ENCODE measurements at places on chromosomes 11 and 22. TPM values are rescaled to one million over a fixed set of nuclear protein-coding genes. Genes with fewer than 3 reads are reported as not detected.

Gene CNTN5
- total RNA-seq: not detected

Gene TRPM5
- 0.08 TPM for total RNA-seq

Gene MRGPRX3
- total RNA-seq: not detected

Gene MFNG
- total RNA-seq: 7.1 TPM

Gene CRYBB3
- 0.67 TPM for total RNA-seq

Gene CCDC134
- total RNA-seq: 16.7 TPM

Gene TMPRSS13
- total RNA-seq: not detected

Gene PKNOX2
- not detected for total RNA-seq

Gene MMP27
- not detected for total RNA-seq

Gene KIF18A
- total RNA-seq: 20.8 TPM

Gene OSBP2
- total RNA-seq: 4.7 TPM

Gene FAM227A
- total RNA-seq: 2.4 TPM

Gene CCDC89
- total RNA-seq: 1.7 TPM

Gene GAL
- total RNA-seq: 16.5 TPM

Gene SLC22A6
- total RNA-seq: not detected

Gene BTG4
- total RNA-seq: not detected

Gene BIK
- 0.18 TPM for total RNA-seq

Data from Panc1 (cell line).